Activated T-helper 2 cell treated with anti-CD3 and anti-CD28 coated beads, Interferon-gamma antibody, Interleukin-2, Interleukin-4, amounts not matched to agents 10 μg/mL and 5 μg/mL and 100 μg/mL, durations not matched to agents 14 hours and 24 hours and 36 hours (primary cell): ENCODE measurements at places on chromosomes 16 and 17. TPM values are rescaled to one million over a fixed set of nuclear protein-coding genes. Genes with fewer than 3 reads are reported as not detected.
A peak's percentile ranks its signal among the peaks of the same experiment; 100 is the strongest.

The CBFA2T3 gene
- 0.23 and 0.30 TPM in 2 replicates for total RNA-seq

- DNase-seq = peak; percentile 91
Measured at GRCh38 chr17:81295031-81295675, at the start of gene SLC38A10. TSS of gene SLC38A10 (minus strand) at chr17:81295307. CDS start at chr17:81294921, 386 bp downstream.

- no peak for DNase-seq
Measured at GRCh38 chr16:54720259-54720658, 210.4 kb upstream of the IRX5 start.

DNA sequence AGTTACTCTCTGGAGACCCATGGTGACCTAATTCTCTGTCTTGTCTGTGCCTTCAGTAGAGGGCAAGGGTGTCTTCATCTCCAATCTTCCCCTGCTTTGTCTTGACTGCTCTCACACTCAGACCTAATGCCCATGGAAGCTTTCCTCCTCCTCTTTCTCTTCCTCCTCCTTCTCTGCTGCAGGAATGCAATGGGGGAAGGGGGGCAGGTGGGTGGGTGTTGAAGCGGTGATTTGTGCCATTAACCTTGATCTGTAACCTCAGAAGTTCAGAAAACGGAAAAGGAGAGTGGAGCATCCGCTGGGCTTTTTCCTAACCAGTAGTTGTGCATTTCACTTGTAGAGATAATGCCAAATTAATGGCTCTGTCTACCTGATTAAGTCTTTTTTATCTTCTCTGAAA lies 172.3 kb upstream of the CDH11 start:
- no peak for DNase-seq

The TSPAN10 gene
- total RNA-seq = 0.30 and 0.44 TPM in 2 replicates

GRCh38 chr16:53922067-53922806 lies 218.3 kb downstream of the FTO start:
- no peak for DNase-seq

The KLHL10 gene
- 0.16 and 0.23 TPM in 2 replicates for total RNA-seq

The ORC6 gene
- total RNA-seq = 56.2 and 56.8 TPM in 2 replicates

DNA sequence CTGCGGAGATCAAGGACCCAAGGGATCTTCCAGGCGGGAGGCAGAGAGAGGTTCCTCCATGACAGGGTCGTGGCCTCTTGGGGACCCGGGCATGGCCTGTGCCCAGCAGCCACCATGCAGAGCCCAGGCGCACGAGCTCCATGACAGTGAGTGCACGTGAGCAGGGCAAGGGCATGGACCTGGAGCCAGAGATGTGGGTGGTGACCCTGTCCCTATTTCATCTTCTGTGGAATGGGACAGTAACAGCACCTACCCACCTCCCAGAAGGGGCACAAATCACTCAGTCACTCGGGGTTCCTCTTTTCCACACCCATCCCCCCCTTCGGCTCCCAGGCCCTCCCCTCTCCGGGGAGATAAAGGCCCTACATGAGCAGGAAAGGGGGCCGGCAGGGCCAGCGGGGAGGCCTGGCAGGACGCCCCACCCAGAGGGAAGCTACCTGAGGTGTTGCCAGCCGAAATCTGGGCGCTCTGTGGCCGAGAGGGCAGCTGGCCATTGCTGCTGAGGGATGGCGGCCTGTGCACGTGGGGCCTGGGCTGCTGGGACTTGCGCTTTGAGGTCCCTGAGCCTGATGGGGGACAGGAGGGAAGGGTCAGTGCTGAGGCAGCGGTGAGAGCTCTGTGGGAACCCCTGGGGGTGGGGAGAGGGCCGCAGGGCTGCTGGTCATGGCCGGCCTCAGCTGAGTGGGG lies 10.4 kb downstream of the UBALD2 start:
- no peak for DNase-seq

DNA sequence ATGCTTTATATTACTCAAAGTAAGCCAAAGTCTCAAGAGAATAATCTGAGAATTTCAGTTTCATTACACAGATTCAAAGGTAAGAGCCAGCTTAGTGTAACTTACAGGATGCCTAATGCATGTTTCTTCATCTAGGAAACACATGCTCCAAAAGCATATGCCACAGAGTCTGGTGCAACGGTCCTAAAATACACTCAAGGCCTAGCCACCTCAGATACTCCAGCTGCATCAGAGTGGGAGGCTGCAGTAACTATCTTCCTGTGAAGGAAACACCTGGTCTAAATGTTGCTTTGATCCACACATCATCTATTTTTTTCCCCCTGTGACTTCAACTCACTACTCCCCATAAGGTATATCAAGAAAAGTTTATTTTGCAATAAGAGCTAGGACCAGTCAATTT lies 51.6 kb upstream of the CORO6 start:
- no peak for DNase-seq

The TMC7 gene
- not detected in 2 replicates for total RNA-seq

The KRTAP4-1 gene
- total RNA-seq = not detected in 2 replicates

- no peak for DNase-seq
Measured at GRCh38 chr17:63631626-63632025, 9.4 kb downstream of the MAP3K3 start.

GRCh38 chr16:30186782-30187555 lies 3.6 kb downstream of the CORO1A start:
- peak; percentile 81 for DNase-seq

GRCh38 chr17:1094591-1094990 lies 85.2 kb downstream of the ABR start:
- no peak for DNase-seq

DNA sequence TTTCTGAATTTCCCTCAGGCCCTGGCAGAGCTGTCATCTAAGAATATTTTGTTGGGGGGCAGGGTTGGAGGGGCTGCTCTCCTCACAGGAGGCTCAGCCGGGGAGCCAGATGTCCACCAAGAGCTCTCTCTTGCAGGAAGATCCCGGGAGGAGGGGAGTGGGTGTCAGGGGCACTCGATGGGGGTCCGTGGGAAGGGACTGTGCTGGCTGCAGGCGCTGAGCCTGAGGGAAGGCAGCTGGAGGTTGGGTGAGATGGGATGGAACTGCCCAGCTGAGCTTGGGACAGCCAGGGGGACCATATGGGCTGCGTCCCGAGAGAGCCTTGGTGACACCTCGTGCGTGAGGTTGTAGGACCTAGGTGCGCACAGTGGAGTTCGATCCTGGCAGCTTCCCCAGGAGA lies 111.2 kb upstream of the GSE1 start:
- no peak for DNase-seq

- no peak for DNase-seq
Measured at GRCh38 chr16:85227084-85227945, 115.0 kb upstream of the CIBAR2 start.

DNA sequence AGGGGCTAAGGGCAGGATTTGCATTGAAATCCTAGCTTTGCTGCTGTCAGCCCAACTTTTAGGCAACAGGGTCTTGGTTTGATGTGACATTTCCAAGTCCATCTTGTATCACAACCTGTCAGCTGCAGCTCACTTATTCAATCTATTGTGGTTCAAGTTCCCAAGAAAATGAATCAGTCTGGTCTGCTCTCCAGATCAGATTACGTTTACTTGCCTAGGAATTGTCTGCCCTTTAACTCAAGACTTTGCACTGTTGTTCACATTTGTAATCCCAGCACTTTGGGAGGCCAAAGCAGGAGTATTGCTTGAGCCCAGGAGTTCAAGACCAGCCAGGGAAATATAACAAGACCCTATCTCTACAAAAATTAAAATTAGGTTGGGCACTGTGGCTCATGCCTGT lies 10.0 kb downstream of the STX4 start:
- no peak for DNase-seq

GRCh38 chr16:85133290-85133599 lies 21.0 kb upstream of the CIBAR2 start:
- no peak for DNase-seq

DNA sequence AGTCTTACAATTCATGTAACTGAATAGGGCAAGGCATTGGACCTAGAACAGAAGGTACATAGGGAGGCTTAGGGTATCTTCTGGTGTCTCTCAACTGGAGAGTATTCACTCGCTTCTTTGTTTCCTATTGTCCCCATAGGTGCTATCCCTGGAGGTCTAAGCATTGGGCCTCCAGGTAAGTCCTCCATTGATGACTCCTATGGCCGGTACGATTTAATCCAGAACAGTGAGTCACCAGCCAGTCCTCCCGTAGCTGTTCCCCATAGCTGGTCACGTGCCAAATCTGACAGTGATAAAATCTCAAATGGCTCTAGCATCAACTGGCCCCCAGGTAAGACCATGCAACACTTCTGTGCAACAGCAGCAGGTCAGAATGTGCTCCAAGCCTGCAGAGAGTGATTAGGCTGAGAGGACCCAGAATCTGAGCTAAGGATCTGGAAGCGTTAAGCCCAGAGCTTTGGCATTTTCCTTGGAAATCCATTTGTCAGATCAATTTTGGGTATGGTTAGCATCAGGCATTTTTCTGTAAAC lies 35.7 kb downstream of the TMC6 start:
- no peak for DNase-seq

GRCh38 chr16:59887856-59888255 lies 1153.7 kb upstream of the GOT2 start:
- DNase-seq = no peak

The CBX2 gene
- total RNA-seq = 9.7 and 11.2 TPM in 2 replicates

- no peak for DNase-seq
Measured at GRCh38 chr16:79437764-79438751, 162.5 kb downstream of the MAF start.

DNA sequence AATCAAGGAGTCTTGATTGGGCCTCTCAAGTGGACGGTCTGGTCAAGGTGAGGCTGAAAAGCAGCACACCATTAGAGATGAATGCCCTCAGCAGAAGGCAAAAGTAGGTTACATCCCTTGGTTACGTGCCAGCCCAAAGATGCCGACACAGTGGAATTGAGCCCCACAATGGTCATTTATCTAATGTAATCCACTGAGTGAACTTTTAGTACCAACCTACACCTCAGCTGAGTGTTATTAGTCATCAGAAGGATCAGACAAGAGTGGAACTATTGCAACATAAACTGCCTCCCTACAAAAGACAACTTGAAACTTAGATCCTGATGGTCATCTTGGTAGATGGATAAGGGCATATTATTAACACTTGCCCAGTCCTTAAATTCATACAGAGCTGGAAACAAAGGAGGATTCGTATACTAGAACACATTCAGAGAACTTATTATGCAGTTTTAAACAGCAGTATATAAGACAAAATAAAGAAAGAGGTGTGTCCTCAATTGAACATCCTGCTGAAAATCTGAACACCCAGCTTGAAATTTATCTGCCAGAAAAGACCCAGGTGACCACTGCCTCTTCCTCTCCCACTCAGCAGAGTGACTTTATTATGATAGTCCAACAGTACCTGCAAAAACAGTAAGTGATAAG lies 2.8 kb downstream of the DCUN1D3 start:
- DNase-seq = no peak

DNA sequence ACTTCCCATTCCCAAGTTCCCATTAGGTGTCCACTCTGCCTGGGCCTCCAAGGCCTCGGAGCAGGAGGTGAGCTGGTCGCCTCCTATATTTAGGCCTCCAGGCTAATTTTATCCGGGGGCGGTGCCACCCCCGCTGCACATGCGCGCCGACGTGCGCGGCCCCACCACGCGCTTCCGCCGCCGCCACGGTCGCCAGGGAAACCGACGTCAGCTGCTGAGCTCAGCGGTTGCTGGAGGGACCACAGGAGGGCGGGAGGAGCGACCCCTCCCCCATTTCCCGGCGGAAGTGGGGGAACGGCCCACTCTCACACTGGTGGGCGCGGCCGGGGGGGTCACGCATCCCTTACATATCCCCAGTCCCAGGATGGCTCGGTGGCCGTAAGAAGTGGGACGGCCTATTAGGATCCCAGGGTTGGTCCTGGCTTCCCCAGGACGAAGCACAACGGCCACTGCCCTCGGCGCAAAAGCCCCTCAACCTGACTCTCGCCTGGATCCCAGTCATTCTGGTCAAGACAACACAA lies 1.0 kb downstream of the PER1 start:
- DNase-seq = peak; percentile 89

The FLII gene
- total RNA-seq = 334 and 340 TPM in 2 replicates

The SLC38A8 gene
- 0.28 TPM in 1 of 2 replicates, not detected in the other for total RNA-seq

DNA sequence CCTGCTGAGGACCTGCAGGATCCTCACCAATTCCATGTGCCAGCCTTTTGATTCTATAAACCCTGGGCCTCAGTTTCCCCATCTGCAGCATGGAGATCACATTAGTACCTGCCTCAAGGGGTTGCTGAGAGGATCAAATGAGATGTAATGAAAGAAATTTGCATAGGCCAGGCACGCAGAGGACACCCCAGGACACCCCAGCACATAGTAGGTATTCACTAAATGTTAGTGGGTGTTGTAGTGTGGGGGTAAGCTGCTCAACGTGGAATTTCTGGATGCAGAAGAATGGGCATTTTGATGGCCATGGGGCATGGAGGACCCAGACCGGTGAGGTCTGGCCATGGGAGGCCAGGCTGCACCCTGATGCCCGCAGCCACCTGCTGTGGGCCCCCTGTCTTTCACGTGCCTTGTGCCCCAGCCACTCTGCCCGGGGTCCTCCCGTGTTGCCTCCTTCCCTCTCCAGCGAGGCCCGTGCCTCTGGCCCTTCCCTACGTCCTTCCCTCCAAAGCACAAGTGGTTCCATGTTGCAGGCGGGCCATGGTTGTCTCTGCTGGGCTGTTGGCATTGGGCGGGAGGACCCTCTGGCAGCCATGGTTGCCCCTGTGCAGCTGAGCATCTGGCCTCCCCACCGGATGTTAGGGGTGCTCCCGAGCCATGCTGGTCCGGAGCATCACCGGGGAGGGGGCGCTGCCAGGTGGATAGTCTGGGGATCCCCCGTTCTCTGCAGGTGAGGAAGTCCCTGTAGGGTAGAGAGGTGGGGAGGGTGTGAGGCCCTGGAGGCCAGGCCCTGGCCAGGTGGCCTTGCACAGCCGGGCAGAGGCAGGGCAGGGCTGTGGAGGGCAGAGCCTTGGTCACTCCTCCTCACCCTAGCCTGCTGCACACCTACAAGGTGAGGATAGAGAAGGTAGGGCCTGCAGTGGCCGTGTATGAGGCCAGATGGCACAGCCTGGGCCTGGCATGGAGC lies 8.6 kb downstream of the MAP2K3 start:
- no peak for DNase-seq

- no peak for DNase-seq
Measured at GRCh38 chr16:9165681-9166080, 74.2 kb downstream of the HAPSTR1 start.

DNA sequence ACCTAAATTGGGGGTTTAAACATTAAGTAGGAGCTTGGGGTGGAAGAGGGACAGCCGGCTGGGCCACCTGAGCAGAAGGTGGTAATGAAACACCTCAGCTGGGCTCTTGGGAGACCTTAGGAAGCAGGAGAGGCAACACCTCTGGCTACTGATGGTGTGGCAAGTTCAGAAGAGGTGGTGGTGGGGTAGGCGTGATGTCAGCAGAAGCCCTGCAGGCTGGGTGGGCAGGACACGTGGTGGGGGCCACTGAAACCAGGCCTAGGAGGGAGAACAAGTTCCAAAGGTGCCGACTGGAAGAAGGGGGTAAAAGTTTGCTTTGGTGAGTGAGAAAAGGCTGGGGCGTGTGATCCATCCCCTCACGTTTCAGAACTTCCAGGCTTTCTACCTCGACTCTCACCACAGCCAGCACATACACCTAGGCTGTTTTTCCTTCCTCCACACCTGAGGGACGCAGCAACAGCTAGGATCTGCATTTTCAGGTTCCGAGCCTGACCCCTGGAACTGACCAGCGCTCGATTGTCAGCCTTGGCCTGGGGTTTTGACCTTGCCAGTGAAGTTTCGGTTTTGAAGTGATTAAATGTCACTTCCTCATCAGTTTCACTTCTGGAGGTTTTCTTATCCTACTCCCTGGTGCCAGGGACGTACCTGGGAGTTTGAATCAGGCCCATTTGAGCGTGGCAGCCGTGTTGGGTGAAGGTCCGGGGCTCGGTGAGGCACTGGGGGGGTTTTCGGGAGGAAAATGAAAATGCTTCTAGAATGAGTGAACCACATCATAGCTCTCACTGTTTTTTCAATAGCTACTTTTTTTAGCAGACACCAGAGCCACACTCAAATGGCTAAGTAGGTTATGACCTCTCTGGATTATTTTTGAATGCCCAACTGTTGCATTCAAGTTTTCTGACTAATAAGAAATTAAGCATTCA lies 10.0 kb downstream of the SNN start:
- DNase-seq = no peak
